ENCODE measurements at places on chromosomes 12 and 14. TPM values are rescaled to one million over a fixed set of nuclear protein-coding genes. Genes with fewer than 3 reads are reported as not detected.
A peak's percentile ranks its signal among the peaks of the same experiment; 100 is the strongest.

DNA sequence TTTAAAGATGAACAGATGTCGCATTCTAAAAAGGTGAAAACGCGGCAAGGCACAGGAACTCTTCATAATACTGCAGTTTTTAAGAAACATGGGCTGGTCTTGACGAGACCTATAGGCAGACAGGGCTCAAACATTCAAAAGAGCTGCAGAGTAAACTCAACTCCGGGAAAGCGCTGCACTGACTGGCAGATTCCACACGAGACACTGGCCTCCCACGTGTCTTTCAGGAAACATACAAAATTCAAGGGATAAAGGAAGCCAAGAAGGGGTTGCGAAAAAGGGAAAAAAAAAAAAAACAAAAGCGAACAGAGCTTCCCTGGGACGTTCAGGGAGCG is 614 bp upstream of the ARF6 start:
- DNase-seq: no peak

GRCh38 chr12:105476616-105477015 is 146.1 kb downstream of the C12orf75 start:
- DNase-seq: no peak

DNA sequence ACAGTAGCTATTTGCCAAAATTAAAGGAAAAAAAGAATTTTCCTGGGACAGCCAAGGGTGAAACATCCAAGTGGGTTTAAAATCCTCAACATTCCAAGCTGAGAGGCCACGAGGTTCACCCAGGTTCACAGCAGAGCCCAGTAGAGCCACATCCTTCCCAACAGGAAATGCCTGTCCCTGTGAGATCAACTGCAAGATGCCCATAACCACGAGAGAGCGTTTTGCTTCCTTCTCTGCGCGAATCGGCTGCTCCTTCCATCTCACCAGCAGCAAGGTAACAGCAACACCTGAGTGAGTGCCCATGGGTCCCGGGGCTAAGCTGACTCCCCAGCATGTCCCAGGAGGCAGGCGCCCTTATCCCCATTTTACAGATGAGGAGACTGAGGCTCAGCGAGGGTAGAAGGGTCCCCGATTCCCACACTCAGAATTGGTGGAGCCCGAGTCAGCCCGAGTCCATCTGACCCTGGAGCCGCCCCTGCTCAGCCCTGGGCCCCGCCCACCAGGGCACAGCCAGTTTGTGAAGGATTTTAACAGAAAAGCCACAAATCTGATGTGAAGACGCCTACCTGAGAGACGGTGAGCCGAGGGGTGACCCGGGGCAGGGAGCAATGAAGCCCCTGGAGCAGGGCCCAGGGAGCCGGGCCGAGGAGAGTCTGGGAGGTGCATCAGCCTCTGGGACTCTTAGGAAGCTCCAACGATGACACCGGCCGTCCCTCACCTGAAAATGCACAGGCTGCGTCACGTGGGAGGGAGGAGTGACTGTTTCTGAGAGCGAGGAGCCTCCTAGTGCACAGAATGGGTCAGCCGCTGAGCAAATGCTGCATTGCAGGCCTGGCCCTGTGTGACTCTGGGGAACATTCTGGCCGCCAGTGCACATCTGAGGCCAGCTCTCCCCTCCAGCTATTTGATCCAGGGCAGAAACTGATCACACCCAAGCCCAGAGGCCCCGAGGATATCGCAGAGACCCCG is 236.9 kb upstream of the SFSWAP start:
- peak; percentile 81 for DNase-seq

- peak; percentile 88 for DNase-seq
These were observed 36.3 kb downstream of the IL31 start for GRCh38 chr12:122137681-122138080.

GRCh38 chr12:14913381-14913781 is 25.0 kb downstream of the ERP27 start:
- no peak for DNase-seq

DNA sequence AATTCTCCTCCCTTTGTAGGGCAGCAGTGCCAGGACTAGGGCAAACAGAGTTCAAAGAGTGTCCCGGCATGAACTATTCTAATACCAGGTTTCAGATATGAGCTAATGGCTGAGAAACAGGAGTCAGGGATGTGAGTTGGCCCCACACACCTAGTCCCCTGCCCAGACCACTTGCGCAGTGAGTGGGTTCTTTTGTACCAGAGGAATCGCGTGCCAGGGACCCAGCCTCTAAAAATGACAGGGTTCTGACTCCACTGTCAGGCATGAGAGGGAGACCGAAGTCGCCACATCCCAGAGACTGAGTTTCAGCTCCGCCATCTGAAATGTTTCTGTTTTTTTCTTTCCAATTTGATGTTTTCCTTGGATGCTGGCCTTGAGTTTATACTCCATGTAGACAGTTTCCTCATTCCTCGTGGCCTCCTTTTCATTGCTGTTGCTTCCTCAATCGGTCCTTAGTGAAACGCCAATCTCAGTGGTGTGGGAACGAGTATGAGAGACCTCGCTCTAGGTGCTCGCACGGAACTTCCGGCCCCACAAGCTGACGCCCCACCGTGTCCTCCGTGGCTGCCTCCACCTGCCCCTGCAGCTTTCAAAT is 31.5 kb downstream of the FBXL14 start:
- no peak for DNase-seq

GRCh38 chr12:20212658-20213555 is 155.4 kb upstream of the PDE3A start:
- peak; percentile 93 for DNase-seq

DNA sequence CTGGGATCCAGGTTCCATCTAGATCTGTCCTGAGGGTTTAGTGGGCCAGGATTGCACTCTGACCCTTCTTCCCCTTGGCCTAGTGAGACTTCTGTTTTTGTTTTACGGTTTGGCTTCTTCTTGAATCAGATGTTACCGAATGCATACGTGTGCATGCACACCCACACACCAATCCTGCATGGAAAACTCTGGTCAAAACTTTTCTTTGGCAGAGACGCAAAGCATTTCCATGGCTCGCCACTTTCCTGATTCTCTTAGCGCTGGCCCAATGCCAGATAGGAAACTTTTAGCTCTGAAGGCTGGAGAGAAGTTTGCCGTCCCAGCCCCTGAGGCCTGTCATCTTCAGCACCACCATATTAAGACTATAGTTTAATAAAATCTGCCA is 67.4 kb upstream of the ACTN1 start:
- no peak for DNase-seq

GRCh38 chr14:78341827-78342389 is 171.7 kb downstream of the NRXN3 start:
- DNase-seq: no peak

DNA sequence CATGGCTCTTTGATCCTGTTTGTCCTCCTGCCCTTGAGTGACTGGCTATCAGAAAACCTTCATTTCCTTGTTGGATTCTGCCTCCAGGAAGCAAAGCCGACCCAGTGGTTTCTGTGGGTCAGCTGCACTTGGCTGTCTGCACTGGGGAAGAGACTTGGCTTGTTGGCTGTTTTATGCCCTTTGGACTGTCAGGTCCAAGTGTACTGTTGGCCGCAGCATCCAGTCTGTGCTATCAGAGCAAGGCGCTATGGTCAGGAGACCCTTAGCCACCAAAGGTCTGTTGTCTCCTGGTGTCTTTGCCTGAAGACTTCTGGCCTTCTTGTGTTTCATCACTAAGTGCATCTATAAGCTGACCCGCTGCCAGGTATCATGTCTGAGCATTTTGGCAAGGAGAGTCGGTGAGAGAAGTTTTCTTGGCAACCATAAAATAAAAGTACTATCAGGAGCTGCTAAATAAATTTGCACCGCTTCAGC is 177.4 kb upstream of the HIF1A start:
- DNase-seq: no peak

- peak; percentile 77 for DNase-seq
These were observed 550.0 kb upstream of the TBX3 start for GRCh38 chr12:115233891-115234543.

GRCh38 chr14:38125481-38126037 is 82.1 kb upstream of the SSTR1 start:
- no peak for DNase-seq

GRCh38 chr12:70379846-70380245 is 13.8 kb downstream of the KCNMB4 start:
- no peak for DNase-seq

- DNase-seq: no peak
These were observed 1044.6 kb downstream of the VRK1 start for GRCh38 chr14:97841762-97842161.

GRCh38 chr12:92551853-92552397 is 150.9 kb upstream of the PLEKHG7 start:
- DNase-seq: no peak

DNA sequence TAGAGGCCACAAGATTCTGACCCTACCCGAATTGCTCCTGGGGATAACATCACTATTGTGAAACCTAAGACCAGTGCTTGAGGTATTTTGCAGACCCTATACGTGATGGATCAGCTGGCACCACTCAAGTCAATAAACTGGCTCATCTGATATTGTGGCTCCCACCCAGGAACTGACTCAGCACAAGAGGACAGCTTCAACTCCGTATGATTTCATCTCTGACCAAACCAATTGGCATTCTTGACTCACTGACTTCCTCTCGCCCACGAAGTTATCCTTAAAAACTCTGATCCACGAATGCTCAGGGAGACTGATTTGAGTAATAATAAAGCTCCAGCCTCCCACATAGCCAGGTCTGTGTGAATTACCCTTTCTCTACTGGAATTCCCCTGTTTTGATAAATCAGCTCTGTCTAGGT is 1036.1 kb upstream of the TMEM132C start:
- DNase-seq: no peak

AVPR1A gene
- 0.22 TPM for total RNA-seq

MYRFL gene
- 0.64 TPM for total RNA-seq

GALNT8 gene
- 5.4 TPM for total RNA-seq

CLBA1 gene
- total RNA-seq: 2.4 TPM

DGKA gene
- 24.1 TPM for total RNA-seq

SMIM41 gene
- not detected for total RNA-seq

RAPGEF3 gene
- total RNA-seq: 7.4 TPM

LHX5 gene
- total RNA-seq: 2.1 TPM

CBX5 gene
- total RNA-seq: 204 TPM
